ENCODE measurements at places on chromosomes 6 and 20. TPM values are rescaled to one million over a fixed set of nuclear protein-coding genes. Genes with fewer than 3 reads are reported as not detected.

The ADGRF5 gene
- 6.5 TPM for total RNA-seq

The MOG gene
- under 0.01 TPM for total RNA-seq

GRCh38 chr20:12570371-12570770 lies 438.4 kb upstream of the SPTLC3 start:
- no peak for DNase-seq

DNA sequence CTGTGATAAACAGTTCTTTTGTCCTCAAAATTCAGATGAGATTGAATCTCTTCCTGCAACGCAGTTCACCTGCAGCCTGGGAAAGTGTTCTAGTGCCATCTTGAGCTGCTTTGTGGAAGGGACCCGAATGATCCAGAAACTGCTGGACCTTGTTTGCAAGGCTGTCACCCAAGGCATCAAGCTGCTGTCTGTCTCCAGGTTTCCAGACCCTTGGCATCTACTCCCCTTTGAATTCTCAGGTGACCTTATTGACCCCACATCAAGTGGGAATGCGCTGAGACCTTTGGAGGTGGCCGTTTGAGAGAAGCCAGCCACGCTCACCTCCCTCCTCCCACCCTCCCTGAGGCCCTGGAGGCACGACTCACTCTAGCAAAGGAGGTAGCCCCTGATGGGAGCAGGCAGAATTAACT lies 112.5 kb downstream of the EDN3 start:
- DNase-seq: peak; percentile 36

- no peak for DNase-seq
Measured at GRCh38 chr6:159259441-159260125, 90.4 kb downstream of the FNDC1 start.

DNA sequence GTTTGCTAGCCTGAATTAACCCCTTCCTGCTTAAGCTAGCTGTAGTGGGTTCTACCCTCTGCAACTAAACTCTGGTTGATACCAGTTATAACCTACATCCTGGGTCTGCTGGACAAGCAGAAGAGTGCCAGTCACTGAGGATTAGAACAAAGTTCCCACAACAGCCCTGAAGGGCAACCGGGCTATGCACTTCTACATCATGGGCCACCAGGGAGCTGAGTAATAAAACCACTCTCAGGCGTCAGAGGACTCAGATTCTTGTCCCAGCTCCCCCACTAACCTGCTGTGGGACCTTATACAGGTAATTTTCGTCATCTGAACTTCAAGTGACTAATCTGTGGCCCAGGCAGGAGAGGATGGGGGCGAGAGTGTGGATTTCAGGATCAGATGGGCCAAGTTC lies 56.8 kb downstream of the EYA2 start:
- DNase-seq: no peak

DNA sequence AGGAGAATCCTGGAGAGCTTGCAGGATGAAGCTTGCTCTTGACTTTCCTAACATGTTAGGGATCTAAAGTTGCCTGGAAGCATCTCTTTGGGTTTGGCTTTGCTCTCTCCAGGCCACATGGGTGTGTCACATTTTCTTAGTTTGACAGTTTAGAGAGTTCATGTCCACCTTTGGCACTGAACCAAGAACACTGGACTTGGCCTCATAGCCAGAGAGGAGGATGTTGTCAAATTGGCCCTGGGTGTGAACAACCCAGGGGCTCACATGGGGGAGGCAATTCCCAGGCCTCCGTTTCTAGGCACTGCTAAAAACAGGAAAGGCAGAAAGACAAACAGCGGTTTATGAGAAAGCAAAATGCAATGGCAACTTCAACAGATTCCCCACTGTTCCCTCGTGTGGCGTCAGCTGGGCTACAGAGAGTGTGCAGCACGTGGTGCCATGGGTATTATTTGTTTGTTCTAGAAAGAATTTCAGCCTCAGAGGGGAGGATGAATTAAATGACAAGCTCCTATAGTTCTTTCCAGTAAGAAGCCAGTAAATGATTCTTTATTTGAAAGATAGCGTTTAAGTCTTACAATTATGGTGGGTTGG lies 93.9 kb downstream of the CLIC5 start:
- no peak for DNase-seq

GRCh38 chr6:111871207-111871606 lies 2.0 kb downstream of the FYN start:
- no peak for DNase-seq
